Suprapubic skin (tissue), 4 donors: ENCODE measurements at places on chromosomes 1 and 21.

- DNase-seq = peak; percentile 88
Observed at GRCh38 chr1:159188375-159188788, 16.3 kb upstream of the ACKR1 start.

GRCh38 chr1:156892190-156893047 lies 1.1 kb upstream of the PEAR1 start:
- DNase-seq = peak; percentile 94

DNA sequence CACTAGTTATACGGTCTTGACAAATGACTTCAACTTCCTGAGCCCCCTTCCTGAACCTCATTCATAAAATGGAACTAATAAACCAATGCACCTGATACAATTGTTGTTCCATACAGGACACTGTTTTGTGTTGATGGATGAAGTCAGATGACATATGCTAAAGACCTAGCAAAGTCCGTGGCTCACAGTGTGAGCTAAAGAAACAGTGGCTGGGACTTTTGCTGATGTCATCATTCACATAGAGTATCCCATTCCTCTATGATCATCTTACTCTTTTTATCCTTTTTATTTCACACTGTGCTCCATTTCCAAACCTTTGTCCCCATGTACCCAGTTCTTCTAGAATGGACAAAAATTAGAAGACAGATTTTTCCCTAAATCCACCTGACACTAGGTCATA lies 83.7 kb upstream of the KAZN start:
- DNase-seq = no peak

- no peak for DNase-seq
Observed at GRCh38 chr1:206468571-206468970, 1.7 kb upstream of the IKBKE start.

GRCh38 chr21:15964236-15964855 lies 234.6 kb downstream of the USP25 start:
- no peak for DNase-seq

GRCh38 chr1:10708757-10709156 lies 87.7 kb downstream of the CASZ1 start:
- DNase-seq = no peak

DNA sequence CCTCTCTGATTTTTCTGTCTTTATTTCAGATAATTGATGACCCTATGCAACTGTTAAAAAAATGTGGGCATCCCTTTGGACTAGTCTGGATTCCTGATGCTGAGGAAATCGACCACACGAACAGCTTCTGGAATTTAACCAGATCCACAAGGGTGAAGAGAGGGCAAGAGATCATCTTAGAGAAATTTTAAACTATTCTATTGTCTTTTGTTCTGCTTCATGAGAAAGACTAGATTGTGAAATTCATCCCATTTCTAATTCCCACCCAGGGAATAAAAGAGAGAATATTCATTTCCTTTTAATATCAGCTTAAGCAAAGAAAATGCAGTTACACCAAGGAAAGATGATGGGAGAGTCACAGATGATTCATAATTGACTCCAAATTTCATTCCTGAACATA lies 71.8 kb downstream of the DUSP10 start:
- DNase-seq = no peak

GRCh38 chr1:160205242-160206035 lies at the start of gene PEA15:
Gene PEA15 (plus strand): TSS chr1:160205384. CDS start chr1:160211545, 6,161 bp downstream.
- peak; percentile 85 for DNase-seq

DNA sequence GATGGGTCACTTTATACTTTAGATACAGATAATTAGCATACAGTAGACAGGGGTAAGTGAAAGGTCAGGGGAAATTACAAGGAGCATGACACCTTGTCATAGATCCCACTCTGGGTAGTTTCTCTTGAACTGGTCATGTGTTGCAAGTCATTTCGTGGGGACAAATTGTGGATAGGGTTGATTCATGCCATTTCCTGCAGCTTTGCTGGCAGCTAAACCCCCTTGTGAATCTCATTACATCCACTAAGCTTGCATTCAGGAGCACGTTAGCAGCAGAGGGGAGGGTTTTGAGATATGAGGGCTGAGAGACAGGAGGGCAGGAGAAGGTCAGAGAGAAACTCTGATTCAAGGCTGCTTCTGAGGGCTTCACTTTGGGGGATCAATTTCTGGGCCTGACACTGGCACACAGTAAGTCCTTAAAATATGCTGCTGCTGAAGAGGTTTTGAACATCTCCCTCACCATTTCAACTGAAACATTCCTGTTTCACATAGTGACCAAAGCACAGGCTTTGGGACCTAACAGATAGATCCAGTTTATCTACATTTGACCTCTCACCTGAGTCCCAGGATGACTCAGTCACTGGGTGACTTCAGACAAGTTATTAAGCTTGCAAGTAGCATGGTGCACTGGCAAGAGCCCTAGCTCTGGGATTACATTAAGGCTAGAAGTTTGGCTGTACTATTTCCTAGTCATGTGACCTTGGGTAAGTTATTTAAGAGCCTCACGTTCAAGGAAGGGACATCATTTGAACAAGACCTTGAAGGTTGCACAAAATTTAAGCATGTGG lies 206.0 kb upstream of the USP24 start:
- no peak for DNase-seq

DNA sequence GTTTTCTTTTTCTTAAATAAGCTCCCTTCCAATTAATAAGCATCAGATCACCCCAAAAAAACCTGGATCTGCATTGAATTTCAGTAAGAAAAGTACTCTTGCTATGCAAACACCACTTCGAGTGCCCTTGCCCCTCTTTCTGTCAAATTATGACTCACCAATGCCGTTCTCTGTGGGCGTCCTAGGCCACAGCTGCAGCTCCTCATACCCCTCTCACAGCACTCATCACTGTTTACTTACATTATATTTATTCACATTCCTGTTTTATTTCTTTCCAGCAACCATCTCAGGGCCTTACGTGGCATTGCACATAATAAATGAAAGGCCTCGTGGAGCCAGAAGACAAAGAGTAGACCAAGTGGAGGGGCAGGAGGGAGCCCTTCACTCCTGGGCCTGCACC lies 99.1 kb upstream of the CTTNBP2NL start:
- DNase-seq = no peak
